Stimulated activated CD4-positive, alpha-beta T cell treated with anti-CD3 and anti-CD28 coated beads, TNF-alpha, amount 100 ng/mL, for 24 hours (primary cell): ENCODE measurements at places on chromosomes 2 and 18.

GRCh38 chr18:35497027-35497369 is 762 bp downstream of the INO80C start:
- DNase-seq = no peak

- peak; percentile 22 for DNase-seq
Observed at GRCh38 chr2:162221064-162221463, 22.2 kb downstream of the FAP start.

DNA sequence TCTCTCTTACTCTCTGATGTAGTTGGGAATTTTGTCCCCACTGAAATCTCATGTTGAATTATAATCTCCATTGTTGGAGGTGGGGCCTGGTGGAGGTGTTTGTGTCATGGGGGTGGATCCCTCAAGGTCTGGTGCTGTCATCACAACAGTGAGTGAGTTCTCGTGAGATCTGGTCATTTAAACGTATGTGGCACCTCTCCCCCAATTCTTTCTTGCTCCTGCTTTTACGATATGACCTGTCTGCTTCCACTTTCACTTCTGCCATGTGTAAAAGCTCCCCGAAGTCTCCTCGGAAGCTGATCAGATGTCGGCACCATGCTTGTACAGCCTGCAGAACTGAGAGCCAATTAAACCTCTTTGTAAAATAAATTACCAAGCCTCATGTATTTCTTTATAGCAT is 337.8 kb upstream of the CDH2 start:
- DNase-seq = no peak

- no peak for DNase-seq
Observed at GRCh38 chr18:7273301-7273921, 42.5 kb downstream of the LRRC30 start.

DNA sequence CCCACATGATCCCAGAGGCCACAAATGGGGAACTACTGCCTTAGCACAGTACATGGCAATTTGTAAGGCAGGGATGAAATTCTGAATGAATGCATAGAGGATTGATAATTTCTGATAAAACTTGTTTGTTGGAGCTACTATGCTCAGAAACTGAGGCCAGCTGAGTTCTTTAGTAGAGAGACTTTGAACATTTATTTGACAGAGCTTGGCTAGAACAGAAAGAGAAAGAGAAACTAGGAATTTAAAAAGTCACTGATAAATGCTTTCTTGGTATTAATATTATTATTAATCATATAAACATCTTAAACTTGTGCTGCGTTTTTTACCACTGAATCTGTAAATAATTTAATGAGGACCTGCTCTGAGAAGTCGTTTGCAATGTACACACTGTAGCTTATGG is 923.7 kb upstream of the CNTNAP5 start:
- DNase-seq = no peak

GRCh38 chr2:120305296-120305695 is 40.6 kb upstream of the INHBB start:
- no peak for DNase-seq

DNA sequence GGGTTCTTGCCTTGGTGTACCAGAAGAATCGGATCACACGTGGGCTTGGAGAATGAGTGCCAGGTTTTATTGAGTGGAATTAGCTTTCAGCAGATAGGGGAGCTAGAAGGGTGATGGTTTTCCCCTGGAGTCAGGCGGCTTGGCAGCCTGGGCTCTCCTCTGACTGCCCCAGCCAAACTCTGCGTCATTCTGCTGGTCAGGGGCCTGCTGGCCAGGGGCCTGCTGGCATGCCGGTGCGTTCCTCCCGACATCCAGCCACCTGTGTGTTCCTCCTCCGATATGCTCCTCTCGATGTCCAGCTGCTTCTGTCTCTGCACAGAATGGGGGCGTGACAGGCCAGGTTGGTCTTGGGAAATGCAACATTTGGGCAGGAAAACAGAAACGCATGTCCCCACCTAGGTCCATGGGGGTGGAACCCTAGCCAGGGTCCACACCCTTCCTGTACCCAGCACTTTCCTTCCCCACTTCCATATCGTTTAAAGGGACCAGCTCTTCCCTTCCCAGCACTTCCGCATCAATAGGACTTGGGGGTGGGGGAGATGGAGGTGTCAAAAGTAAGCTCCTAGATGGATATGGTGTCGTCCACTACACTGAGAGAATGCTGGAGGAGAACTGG is 85.3 kb downstream of the VWA3B start:
- DNase-seq = no peak

DNA sequence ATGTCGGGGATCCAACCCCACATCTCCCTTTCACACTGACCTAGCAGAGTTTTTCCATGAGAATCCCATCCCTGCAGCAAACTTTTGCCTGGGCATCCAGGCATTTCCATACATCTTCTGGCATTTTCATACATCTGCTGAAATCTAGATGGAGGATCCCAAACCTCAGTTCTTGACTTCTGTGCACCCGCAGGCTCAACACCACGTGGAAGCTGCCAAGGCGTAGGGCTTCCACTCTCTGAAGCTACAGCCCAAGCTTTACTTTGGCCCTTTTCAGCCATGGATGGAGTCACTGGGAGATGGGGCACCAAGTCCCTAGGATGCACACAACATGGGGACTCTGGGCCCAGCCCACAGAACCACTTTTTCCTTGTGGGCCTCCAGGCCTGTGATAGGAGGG is 32.2 kb upstream of the TEX51 start:
- DNase-seq = no peak

DNA sequence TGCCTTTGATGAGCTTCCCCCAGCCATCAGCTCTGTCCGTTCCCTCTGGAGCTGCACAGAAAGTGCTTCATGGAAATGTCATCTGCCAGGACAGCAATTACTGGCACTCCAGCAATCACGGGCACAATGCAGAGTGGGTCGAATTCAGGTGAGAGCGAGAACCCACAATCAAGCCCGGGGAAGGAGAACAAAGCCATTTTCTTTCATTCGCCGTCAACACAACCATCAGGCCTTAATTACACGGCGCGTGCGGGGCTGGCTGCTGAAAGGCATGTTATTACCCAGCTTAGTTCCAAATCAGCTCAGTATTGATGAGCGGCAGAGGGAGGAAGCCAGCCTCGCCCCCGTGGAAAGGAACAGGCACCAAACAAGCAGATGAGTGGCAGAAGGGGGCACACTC is 143.9 kb downstream of the MYT1L start:
- DNase-seq = no peak

DNA sequence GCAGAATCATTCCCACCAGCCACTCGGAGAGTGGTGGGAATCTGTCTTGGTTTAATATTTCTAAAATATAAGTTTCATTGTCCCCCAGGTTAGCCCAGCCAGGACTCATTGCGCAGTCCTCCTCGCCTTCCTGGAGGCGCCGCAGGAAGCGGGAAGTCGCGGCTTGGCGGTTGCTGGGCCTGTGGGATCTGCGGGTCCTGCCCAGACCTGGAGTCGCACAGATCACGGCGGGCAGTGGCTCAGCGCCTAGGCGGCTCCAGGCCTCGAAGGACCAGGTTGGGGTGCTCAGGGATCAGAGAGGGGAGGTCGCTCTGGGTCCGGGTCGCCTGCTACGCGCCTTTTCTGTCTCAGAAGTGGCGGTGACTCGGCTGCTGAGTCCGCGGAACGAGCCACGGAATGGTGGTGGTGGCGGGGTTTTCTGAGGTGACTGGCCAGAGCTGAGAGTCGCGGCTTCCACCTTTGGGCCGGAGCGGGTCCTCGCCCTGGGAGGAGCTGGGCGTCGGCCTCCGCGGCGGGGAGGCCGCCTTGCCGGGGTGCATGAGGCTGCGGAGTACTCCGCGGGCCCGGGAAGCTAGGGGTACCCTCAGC is 2.6 kb downstream of the HOXD3 start:
- DNase-seq = no peak

GRCh38 chr2:174761837-174762236 is 2.4 kb downstream of the CHRNA1 start:
- DNase-seq = no peak

GRCh38 chr2:119548516-119549120 is 4.4 kb downstream of the CFAP221 start:
- DNase-seq = no peak

GRCh38 chr2:176177580-176178037 is 10.9 kb upstream of the HOXD1 start:
- no peak for DNase-seq

- no peak for DNase-seq
Observed at GRCh38 chr18:24065906-24066305, 51.4 kb downstream of the TTC39C start.

GRCh38 chr2:75646090-75646582 is 447 bp upstream of the MRPL19 start:
- DNase-seq = no peak

- no peak for DNase-seq
Observed at GRCh38 chr2:45950606-45951005, 299.1 kb downstream of the PRKCE start.

DNA sequence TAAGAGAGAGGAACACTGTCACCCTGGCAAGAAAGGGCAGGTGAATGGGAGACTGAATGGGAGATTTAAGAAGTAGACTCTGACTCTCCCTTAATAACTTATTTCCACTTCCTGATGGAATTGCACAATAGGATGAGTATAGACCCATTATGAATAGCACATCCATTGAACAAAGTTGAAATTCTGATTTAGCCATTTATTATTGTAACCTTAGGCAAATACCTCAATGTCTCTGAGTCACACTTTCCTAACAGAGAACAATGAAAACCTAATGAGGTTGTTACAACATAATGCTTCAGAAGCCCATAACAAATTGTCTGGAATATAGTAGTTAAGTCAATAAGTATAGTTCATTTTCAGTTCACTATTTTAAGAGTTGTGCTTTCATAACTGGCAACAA is 78.9 kb downstream of the NRXN1 start:
- DNase-seq = no peak

DNA sequence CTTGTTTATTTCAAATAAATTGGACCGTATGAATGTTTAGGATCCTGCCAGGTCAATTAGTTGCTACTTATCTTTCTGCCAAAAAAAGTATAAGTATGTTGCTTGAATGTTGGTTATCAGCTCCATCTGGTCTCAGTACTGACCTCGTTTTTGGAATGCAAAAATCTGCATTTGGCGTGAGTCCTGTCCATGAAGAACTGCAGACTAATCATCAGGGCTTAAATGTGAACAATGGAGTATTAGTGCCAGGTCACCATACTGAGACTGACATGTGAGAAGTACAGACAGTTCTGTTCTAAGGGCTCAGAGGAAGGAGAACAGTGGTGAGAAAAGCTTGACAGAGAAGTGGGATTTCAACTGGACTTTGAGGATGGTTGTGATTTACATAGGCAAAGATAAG is 393.1 kb upstream of the SLC14A2 start:
- DNase-seq = no peak

DNA sequence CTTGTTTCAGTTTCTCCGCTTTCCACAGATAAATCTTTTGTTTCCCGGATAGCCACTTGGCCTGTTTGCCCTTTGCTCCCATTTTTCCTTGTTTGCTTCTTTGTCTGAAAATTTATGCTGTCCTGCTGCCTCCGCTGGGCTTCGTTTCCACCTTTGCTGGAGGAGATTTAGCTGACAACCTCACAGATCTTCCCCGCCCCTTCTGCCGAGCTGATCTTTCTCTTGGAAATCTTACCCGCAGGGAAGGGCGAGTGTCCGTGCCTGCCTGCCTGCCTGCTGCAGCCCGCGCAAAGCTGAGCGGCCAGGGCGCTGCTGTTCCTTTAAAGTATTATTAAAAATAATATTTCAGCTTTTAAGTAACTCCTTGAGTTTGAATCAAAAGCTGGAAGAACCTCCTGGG is 1.4 kb upstream of the XRCC5 start:
- DNase-seq = no peak

- DNase-seq = no peak
Observed at GRCh38 chr2:71563872-71564271, 110.5 kb downstream of the DYSF start.

DNA sequence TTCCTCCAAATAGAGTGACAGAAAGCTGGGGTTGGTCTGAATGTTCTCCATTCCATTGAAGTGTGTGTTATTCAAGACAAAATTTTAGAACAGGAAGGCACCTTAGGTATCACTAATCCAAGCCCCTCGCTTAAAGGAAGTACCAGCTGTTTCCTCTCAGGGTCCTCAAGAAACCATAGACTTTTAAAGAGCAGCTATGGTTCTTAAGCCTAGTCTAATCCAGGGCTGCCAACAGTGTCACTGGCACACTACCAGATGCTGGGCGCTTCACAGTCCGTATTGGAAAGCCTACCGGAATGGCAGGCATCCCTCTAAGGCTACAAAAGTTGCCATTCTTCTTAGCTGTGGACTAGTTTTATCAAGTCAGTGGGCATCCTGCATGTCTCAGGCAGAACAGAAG is 1.9 kb downstream of the NEMP2 start:
- DNase-seq = no peak

GRCh38 chr18:7958081-7958896 is 391.2 kb downstream of the PTPRM start:
- no peak for DNase-seq

DNA sequence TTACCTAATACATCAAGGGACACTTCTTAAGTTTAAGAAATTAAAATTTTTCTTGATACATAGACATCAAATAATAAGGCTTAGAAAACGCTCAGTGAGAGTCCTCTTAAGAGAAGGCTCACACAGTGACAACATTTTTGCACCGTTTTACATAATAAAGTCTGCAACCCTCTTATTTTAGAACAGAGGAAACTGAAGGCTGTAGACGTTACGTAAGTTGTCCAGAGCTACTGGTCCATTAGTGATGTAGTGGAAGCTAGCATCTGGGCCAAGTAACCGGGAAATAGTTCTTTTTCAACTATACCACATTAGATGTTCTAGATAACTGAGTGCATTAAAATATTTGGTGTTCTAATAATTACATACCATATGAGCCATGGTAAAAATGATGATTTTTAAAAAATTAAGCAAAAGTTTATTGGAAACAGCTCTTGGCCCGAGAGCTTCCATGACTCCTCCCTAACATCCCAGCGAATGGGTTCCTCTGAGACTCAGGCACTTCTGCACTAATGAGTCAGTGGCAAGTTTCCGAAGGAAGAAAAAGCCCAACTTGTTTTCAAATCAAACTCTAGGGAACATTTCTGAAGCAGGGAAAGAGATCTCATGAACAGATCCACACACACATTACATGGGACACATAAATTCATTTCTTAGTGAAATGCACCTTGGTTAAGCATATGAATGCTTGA is 232.6 kb upstream of the PXDN start:
- no peak for DNase-seq

DNA sequence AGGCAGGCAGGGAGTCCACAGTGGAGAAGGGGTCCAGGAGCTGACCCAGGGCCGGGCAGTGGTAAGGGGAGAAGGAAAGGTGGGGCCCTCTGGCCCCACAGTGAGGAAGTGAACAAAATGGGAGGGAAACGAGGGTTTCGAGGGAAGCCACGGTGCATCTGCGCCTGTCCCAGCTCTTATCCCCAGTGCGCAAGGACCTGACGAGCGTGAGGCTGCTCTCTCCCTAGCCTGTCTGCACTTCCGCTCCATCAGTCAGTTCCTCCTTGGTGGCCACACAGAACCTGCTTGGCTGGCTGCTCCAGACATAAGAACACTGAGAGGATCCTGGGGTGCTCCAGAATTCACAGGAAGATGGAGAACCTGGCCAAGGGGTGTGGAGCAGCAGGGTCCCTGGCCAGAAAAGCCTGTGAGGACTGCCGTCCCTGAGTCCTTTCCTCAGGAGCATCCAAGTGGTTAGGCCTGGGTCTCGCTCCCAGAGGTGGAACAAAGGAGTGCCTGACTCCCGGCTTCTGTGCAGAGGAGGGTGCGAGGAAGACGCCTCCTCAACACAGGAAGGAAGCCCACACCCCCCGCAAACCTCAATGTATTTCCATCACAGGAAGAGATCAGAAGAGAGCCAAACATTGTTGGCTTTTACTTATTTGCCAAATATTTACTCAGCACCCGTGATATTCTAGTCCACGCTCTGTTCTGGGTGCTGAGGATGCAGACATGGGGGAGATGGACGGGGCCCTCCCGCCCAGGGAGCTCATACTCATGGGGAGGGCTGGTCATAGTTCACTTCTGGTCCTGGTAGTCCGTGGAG is 43.7 kb upstream of the SEMA4C start:
- DNase-seq = no peak

GRCh38 chr2:134272806-134273205 is 18.9 kb downstream of the MGAT5 start:
- DNase-seq = no peak
